ENCODE measurements at places on chromosomes 11 and 22.

GRCh38 chr11:40160418-40160817, 1299.0 kb downstream of the LRRC4C start:
- DNase-seq: no peak

- no peak for DNase-seq
These were observed 21.4 kb upstream of the STK33 start for GRCh38 chr11:8615291-8616032.

- no peak for DNase-seq
These were observed 59.7 kb upstream of the CYP2D6 start for GRCh38 chr22:42190274-42190673.

GRCh38 chr11:120410622-120411380, 74.6 kb downstream of the ARHGEF12 start:
- DNase-seq: no peak

- no peak for DNase-seq
These were observed 37.3 kb upstream of the TOP3B start for GRCh38 chr22:22019659-22020424.

DNA sequence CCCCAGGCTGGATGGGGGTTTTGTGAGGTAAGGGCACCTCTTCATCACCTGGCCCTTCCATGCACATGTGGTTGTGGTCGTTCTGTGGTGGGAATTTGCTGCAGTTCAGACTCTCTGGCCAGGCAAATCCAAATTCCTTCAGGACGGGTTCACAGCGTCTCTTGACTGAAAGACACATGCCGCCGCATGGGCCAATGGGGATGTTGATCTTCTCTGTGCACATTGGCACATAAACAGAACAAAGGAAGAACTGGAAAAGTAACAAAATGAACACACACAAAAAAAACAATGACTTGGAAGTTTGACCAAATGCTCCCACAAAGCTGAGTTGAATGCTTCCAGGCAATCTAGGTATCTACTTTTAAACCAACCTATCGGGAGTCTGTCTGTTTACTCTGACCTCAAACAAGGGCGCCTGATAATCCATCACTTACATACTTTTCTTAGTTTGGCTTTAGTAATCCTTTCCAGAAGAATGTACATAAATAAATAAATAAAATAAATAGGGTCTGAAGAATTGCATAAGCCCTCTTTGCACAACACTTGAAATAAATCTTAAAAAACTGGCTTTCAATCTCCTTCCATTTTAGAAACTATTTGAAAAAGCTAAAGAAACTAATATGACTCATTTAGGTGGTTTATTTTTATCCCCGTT, 2.8 kb downstream of the FZD4 start:
- no peak for DNase-seq

DNA sequence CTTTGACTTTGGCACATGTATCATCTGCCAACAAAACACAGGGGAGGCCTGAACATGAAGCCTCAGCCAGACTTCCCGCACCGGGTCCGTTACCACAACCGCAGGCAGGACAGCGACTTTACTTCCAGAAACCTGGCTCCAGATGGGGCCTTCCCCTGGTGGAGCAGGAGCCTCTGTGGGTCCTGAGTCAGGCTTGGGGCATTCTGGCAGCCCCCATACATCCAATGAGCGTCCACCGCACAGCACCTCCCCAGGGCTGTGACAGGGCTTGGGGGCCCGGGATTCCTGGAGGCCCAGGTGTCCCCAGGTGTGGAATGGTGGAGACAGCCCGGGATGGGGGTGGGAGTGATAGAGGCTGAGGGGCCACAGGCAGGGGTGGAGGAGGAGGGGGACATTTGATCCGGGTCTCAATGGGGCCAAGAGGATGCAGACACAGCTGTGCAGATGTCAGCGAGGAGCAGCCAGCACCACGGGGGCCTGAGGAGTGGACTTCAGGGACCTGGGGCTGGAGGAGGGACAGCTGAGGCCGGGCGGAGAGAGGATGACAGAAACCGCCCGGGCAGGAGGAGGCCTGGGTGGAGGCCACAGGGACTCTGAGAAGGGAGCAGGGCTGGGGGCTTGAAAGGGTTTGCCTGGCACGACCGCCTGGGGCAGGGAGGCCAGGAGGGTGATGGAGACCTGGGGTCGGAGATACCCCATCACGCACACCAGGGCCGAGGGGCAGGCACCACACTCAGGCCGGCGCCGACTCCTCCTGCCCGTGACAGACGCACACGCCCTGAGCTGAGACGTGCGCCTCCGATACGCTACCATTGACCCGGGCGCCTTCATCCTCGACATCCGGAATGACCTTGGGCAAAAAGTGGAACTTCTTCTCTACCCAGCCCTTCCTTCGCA, 8.6 kb downstream of the TTLL8 start:
- no peak for DNase-seq

DNA sequence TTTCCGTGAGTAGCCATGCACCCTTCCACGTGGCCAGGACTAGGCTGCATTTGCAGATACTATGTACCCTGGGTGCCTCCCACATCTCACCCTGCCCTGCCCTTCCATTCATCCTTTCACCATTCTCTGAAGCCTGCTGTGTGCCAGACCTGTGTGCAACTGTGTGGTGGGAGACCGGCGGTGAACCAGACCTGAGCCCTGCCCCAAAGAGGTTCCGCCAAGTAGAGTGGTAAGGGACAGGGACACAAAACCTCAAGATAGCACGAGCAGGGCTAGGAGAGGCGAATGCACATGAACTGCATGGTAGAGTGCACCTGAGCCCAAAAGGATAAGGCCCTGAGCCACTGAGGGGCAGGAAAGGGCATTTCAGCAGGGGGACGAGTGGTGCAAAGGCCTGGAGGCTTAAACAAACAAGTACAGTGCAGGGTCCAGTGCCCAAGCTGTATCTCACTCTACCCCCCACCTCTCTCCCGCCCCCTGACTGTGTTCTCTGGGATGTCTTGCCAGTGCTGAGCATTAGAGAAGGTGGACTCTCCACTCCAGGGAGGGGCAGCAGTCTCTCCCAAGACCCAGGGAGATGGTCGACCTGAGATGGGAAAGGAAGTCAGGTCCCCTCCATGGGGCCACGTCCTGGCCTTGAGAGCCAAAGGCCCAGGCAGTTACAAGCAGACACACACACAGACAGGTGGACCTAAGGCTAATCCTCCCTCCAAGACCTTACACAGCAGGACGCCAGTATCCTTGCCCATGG, 14.1 kb upstream of the ARAP1 start:
- no peak for DNase-seq

DNA sequence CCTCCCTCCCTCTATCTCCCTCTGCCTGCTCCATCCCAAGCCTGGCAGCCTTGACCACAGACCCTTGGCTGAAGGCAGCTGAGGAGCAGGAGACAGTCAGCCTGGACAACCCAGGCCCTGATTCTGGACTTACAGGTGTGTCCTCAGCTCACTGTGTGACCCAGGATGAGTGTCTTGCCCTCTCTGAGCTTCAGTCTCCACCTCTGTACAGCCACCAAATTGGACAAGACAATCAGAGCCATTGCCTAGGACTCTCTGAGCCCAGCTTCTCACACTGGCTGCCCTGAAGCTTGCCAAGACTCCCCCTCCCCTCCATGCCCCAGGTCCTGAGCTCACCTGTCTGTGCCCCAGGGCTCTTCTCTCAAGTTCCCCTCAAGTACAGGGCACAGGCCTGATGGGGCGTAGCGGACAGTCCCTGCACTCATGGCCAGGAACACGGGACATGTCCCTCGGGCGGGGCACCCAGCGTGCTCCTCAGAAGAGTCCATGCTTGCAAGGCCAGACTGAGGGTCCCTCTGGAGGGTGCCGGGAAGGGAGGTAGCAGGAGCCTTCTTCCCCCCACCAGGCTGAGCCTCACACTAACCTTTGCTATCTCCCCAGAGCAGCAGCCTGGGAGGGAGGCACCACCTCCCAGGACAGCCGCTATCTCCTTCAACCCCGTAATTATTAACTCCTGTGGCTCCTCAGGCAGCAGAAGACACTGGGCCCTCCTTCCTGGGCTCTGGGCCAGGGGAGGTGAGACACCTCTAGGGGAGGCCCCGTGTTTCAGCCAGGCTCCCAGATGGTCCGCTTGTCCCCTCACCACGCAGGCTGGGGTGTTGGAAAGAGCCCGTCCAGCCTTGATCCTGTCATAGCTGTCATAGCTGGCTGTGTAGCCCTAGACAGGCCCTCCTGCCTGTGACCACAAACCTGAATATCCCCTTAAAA, 2.6 kb upstream of the RAB3IL1 start:
- no peak for DNase-seq
